ENCODE measurements at places on chromosomes 12 and 14.

GRCh38 chr12:28040246-28040645 lies 67.7 kb upstream of the PTHLH start:
- no peak for DNase-seq

DNA sequence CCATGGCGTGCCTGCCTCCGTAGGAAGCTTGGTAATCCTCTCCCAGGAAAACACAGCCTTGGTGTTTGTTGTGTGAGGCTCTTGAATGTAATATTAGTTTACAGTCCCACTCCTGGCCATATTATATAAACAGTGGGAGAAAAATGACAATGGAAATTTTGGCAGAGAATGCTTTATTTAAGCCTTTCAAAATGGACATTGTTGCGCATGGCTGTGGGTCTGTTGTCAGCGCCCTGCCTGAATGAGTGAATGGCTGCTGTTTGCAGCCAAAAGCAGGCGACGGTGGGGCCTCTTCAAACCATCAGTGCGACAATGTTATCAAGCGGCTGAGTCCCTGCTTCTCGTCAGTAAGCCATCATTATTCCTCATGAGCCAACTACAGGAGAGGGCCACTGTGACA lies 201.8 kb upstream of the RMST start:
- DNase-seq = no peak

GRCh38 chr14:93981316-93982229 lies 5.2 kb upstream of the ASB2 start:
- DNase-seq = no peak

GRCh38 chr12:46965880-46966279 lies 113.5 kb upstream of the PCED1B start:
- DNase-seq = no peak

DNA sequence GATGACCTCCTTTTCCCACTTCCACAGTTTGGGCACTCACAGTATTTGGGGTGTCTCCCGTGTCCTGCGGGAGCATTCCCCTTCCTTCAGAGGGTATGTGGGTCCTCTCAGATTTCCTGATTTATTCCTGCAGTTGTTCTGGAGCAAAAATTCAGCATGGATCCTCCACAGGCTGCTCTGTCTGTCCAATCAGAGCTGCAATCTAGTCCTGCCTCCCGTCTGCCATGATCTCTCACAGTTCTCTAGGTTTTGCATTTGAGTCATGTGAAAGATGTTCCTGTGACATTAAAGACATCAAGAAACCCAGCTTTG lies 435.9 kb downstream of the TMTC2 start:
- DNase-seq = no peak

DNA sequence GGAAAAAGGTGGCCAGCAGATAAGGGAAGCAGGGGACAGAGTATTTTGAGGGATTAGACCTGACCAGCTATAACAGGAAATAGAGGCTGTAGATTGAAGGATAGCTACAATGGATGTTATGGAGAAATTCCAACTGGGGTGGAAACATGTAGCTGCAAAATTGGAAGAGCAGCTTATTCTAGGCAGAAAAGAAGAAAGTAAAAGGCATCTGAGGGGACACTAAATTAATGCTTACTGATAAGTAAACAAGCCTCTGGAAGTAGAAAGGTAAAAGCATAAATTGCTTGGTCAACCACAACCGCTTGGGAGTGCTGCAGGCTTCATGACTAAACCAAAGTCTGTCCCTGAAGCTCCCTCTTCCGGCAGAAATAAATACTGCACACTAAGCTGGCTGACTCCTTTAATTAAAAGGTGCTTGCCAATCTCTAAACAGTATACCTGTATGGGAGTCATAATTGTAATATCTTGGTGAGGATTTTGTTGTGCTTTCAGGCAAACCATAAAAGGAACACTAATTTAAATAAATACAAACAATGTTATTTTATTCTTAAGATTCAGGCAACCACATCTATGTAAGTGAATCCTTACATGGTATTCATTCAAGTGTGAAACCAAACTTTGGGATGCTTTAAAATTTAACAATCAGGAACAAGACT lies 7.7 kb downstream of the UBC start:
- DNase-seq = peak; percentile 96

DNA sequence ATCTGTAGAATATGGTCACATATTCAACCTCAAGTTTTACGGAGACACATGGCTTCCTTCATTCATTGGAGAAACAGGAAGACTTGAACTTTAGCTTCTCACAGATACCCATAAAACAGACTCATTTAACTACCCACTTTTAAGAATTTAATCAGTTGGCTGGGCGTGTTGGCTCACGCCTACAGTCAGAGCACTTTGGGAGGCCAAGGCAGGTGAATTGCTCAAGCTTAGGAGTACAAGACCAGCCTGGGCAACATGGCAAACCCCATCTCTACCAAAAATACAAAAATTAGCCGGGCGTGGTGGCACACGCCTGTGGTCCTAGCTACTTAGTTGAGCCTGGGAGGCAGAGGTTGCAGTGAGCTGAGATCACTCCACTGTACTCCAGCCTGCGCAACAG lies 64.7 kb upstream of the STAC3 start:
- DNase-seq = no peak

GRCh38 chr14:50040401-50040775 lies 76.0 kb downstream of the VCPKMT start:
- peak; percentile 21 for DNase-seq

- DNase-seq = no peak
Measured at GRCh38 chr14:30115756-30116155, 188.1 kb upstream of the PRKD1 start.

- no peak for DNase-seq
Measured at GRCh38 chr12:98296462-98297079, 218.8 kb upstream of the TMPO start.

DNA sequence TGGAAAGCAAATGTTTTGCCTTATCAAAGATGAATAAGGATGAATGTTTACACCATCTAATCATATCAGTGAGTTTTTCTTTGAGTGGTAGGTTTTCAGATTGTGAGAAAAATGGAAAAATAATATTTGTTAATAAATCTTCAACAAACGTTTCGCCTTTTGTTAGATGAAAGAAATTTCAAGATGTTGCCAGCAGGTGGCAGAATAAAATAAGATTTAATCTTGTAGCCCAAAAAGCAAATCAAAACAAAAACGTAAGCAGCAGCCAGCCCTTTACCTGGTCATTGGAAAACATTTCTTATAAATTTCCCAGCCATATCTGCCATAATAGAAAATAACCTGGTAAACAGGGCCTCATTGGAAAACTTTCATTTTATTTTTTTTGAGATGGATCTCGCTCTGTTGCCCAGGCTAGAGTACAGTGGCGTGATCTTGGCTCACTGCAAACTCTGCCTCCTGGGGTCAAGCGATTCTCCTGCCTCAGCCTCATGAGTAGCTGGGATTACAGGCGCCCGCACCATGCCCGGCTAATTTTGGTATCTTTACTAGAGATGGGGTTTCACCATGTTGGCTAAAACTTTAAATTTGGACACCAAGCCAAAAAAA lies 15.4 kb upstream of the TMEM120B start:
- peak; percentile 51 for DNase-seq

DNA sequence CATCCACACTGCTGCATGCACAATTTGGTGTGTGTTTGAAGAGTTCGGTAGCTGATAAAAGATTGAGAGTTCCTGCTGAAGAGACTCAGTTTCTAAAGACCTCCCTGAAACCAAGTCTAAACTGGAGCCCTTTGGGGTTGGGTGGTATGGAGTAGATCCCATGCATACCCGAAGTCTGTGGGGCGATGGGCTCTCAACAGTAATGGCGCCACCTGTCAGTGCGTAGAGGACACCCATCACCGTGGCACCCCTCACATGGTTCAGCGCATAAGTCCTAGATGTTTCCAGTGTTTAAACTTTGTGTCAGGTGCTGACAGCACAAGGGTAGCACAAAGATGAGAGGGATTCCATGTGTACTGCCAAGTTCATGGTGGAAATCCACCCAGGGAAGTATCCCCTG lies 85.9 kb downstream of the ESR2 start:
- no peak for DNase-seq

DNA sequence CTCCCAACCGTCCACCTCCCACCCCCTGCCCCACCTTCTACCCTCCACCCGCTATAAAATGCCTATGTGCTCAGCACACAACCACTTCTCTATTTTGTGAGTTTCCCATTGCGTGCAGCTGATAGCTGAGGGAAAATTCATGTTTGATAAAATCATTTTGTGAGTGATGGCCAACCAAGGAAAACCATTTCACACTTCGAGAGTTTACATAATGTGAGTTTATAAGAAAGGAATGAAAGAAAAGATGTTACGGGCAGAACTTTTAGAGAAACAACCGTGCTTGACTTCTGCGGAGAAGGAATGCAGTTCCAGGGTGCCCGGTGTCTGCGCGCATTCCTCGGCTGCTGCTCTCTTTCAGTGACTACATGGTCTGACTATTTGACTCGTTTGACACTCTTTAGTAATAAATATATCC lies 140.9 kb downstream of the EFCAB11 start:
- DNase-seq = no peak

- DNase-seq = no peak
Measured at GRCh38 chr12:49843876-49844437, 1.1 kb upstream of the BCDIN3D start.

All from effector memory CD8-positive, alpha-beta T cell (primary cell).